ENCODE measurements at places on chromosomes 1 and 21.

GRCh38 chr1:66580081-66580480 lies 46.1 kb downstream of the SGIP1 start:
- no peak for DNase-seq

DNA sequence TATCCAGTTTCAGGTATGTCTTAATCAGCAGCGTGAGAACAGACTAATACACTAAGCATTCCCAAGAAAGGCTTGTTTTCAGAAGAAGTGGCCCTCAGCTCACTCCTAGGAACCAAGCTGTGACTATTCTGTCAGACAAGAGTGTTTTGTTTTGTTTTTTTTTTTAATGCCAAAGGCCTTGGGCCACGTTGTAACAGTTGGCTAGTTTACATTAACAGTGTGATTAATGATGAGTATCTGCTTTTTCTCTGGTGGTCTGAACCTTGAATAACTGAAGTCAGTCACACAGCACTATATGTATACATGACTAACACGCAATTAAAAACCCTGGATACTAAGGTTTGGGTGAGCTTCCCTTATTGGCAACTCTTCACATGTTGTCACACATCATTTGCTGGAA lies 21.9 kb downstream of the DPYD start:
- no peak for DNase-seq

GRCh38 chr1:115332813-115333608 lies 5.0 kb downstream of the NGF start:
- DNase-seq: no peak

DNA sequence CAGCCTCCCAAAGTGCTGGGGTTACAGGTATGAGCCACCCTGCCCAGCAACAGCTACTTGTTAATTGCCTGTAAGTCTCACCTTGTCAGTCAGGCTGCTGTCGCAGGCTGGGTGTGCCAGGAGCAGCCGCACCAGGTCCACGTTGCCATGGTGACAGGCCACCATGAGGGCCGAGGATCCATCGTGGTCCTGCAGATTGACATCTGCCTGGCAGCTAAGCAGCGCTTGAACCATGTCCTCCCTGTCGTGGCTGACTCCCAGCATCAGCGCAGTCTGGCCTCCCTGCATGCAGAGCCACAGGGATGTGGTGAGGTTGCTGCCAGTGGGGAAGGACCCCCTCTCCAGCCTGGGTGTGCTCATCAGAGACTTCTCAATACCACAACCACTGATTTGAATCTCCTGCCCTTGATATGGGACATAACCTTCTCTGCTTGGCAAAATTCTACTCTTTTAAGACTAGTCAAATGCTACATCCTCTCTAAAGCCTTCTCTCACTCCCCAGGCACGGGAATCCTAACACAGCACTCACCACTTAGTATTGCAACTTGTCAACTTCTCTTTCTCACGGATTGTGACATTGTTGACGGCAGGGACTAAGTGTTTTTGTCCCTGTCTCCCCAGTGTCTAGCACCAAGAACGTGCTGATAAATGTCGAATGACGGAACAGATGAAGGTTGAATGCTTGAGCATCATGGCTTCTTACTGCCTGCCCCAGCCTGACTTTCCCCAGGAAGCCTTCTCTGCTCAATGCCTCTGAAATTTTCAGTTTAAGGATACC lies 52.9 kb downstream of the L1TD1 start:
- no peak for DNase-seq

DNA sequence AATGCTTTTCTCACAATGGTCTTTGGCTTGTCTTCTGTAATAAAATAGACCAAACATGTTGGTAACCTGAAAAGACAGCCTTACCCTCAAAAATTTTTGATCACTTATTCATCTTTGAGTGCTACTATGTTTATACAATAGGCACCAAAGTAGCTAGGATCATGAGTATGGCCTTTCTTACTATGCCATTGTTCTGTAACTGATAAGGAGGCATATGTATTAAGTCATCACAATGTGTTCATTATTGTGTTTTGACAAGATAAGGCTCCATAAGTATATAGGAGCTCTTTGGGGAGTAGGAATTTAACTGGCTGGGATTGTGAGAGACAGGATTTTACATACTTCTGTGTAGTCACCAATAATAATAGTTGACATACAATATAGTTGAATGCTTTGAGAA lies 675 bp downstream of the TMCO2 start:
- no peak for DNase-seq

GRCh38 chr1:111736548-111737215 lies 2.5 kb downstream of the INKA2 start:
- peak; percentile 90 for DNase-seq

DNA sequence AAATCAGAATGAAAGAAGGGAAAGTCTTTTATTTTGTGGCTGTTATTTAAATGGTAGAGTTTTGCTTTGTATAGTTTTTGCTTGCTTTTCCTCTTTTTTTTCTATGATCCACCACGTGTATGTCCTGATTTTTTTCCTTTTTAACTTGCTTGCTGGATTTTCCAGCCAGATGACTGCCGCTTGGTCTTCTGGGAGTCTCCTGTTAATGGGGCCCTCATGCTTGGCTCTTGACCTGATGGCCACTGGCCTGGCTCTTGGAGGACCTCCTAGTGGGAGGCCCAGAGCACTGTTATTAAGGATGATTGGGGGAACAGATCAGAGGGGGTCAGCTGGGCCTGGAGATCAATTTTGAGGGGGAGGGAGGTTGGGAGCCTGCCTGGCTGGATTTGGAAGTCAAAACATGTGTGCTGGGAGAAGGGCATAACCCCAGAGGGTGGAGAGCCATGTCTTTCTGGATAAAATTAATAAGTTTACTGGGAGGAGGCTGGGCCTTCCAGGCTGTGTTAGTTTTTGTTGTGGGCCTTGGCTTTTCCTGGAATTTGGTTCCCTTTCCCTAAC lies 1.2 kb downstream of the FGGY start:
- DNase-seq: no peak

Measured in Ammon's horn (tissue), 1 donor.